CD8-positive, alpha-beta memory T cell (primary cell): ENCODE measurements at places on chromosomes 2 and 18. TPM values are rescaled to one million over a fixed set of nuclear protein-coding genes. Genes with fewer than 3 reads are reported as not detected.

The KIAA2012 gene
- total RNA-seq = not detected

The ERMN gene
- total RNA-seq = 0.42 TPM

The ABCG5 gene
- not detected for total RNA-seq

The CYP27A1 gene
- 1.2 TPM for total RNA-seq

The KIF5C gene
- 18.2 TPM for total RNA-seq

The MYCN gene
- not detected for total RNA-seq

The UGT1A5 gene
- not detected for total RNA-seq

The BOLL gene
- total RNA-seq = not detected

The LDLRAD4 gene
- 30.4 TPM for total RNA-seq

The SLC25A52 gene
- not detected for total RNA-seq

The LIMS3 gene
- 1.7 TPM for total RNA-seq
